ENCODE measurements at places on chromosomes 5 and 9.

DNA sequence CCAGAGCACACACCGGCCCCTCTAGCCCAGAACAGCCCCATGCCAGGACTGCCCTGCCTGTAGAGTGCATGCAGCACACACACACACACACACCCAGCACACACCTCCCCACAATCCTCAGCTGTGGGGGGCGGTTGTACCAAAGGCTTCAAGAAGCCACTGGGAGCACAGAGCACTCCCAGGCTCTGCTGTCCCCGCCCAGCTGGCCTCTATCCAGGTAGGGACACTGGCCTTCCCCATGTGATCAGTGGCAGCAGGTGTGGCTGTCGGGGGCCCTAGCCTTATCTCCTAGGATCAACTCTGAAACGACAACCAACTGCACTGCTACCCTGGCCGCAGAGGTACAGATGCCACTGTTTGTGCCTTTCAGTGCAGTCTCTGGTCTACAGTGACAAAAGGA lies 2.0 kb downstream of the ANAPC2 start:
- DNase-seq, result peak; percentile 66

GRCh38 chr5:16385516-16386090 lies 80.0 kb downstream of the ZNF622 start:
- DNase-seq, result no peak

GRCh38 chr5:73482383-73483136 lies 15.7 kb upstream of the BTF3 start:
- DNase-seq, result no peak

DNA sequence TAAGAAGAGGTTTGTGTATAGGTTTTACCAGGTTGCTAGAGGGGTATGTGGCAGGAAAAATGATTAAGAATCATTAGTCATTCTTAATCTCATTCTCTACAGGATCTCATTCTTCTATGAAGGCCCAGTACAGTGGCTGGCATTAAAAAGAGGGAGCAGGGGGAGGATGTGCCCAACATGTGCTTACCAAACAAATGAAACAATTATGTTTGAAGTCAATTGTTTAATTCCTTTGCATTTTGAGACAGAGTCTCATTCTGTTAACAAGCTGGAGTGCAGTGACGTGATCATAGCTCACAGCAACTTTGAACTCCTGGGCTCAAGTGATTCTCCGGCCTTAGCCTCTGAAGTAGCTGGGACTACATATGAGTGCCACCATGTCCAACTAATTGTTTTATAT lies 23.0 kb downstream of the FNIP1 start:
- DNase-seq, result no peak

DNA sequence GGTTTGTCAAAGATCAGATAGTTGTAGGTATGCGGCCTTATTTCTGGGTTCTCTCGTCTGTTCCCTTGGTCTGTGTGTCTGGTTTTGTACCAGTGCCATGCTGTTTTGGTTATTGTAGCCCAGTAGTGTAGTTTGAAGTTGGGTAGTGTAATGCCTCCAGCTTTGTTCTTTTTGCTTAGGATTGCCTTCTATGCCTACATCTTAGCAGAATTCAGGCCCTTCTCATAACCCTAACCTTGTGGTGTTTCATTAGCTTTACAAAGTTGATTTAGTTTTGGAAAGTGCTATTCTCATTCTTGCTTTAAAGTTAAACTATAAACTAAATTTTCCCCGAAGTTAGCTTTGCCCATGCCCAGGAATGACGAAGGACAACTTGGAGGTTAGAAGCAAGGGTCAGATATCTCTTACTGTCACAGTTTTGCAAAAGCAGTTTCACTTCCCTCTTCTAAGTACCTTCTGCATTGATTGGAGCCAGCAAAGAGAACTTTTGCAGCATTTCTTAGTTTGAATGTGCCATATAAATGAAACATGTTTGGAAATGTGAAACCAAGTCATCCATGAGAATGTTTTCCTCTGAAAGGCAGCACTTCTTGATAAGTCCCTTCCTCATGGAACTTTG lies 274.3 kb upstream of the DMRT1 start:
- DNase-seq, result no peak

GRCh38 chr5:96763026-96763425 lies 44.7 kb downstream of the ERAP1 start:
- DNase-seq, result no peak

- no peak for DNase-seq
Measured at GRCh38 chr5:4674166-4674565, 466.0 kb upstream of the ADAMTS16 start.

DNA sequence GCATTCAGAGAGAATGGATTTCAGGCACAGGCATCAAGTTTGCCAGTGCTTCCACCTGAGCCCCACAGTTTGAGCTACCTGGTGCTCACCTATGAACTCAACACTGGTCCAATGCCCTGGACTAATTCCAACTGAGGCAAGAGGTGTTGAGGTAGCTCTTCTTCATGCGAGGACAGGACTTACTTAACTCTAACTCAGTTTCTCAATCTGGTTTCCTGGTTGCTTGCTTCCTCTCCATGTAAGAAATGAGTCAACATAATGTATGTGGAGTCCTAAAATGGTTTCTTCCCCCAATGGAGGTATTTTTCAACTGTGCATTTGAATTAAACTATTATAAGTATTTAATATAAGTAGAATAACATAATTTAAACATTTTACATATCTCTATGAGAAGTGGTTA lies 523.6 kb upstream of the DAB2 start:
- DNase-seq, result no peak

DNA sequence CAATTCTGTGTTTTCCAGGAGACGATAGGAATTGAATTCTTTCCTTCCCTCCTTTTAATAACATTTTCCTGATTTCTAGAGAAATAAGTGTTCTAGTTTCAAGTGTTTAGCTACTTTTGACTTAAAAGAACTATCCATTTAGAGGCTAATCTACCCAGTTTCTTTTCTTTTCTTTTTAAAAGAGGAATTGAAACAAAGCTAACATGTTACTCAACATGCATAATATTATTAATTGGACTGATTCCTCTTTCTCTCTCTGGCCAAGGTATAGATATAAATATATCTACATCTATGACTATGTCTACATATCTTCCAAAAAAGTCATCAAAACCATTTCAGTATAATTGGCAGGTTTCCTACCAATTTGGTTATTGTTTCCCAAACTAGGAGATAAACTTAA lies 309.8 kb downstream of the TRPM3 start:
- no peak for DNase-seq

All from mucosa of descending colon (tissue), 3 donors.